Uterus (tissue), 4 donors: ENCODE measurements at places on chromosomes 1 and 21. TPM values are rescaled to one million over a fixed set of nuclear protein-coding genes. Genes with fewer than 3 reads are reported as not detected.

- no peak for DNase-seq
Observed at GRCh38 chr21:41651830-41652229, 115.0 kb downstream of the RIPK4 start.

DNA sequence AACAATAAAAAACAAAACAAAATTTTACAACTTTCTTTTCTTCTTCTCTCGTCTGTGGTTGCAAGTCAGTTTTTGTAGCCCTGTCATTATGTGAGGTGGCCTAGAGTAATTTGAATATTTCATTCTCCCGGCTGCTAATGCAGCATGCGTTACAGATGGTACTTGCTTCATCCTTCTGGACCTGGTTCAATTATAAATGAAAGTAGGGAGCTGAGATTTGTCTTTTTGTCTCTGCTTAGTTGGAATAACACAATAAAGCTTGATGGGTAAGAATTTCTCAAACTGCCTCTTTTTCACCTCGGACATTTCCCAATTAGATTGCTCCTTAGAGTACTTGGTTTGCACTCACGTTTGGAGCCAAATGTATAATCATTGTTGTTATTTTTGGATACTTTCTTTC lies 201.6 kb downstream of the PBX1 start:
- DNase-seq: no peak

GRCh38 chr1:199553104-199553503 lies 474.4 kb upstream of the NR5A2 start:
- no peak for DNase-seq

DNA sequence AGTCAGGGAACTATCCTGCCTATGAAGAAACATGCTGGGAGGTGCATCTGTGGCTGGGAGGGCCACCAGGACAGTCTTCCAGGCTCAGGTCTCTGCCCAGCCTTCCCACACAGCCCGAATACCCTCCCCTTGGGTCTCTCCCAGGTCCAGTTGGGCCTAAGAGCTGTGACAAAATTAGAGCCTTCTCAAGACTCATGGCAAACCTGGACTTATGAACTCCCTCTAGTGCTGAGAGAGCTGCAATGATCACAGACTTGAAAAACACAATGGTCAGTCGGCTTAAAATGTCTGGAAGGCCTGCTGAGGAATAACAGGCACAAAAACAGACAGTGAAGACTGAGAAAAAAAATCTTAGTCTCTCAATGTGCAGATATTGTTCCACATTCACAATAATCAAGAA lies 325.1 kb downstream of the BRINP2 start:
- no peak for DNase-seq

DNA sequence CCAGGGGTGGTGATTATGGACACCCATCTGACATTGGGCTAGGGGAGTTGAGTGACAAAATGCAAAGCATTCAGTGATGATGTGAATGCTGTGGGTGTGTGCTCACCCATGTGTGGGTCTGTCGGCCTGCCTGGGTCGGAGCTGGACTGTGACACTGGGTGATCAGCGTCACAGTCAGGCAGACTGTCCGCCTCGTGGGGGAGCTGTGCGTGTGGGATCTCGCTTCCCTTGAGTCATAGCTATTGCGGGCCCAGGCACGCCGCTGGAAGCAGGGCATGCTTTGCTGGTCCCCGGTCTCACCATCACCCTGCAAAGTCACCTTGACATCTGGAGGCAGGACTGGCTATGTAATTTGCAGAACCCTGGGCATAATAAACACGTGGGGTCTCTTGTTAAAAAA lies 156.9 kb upstream of the IGSF21 start:
- no peak for DNase-seq

DNA sequence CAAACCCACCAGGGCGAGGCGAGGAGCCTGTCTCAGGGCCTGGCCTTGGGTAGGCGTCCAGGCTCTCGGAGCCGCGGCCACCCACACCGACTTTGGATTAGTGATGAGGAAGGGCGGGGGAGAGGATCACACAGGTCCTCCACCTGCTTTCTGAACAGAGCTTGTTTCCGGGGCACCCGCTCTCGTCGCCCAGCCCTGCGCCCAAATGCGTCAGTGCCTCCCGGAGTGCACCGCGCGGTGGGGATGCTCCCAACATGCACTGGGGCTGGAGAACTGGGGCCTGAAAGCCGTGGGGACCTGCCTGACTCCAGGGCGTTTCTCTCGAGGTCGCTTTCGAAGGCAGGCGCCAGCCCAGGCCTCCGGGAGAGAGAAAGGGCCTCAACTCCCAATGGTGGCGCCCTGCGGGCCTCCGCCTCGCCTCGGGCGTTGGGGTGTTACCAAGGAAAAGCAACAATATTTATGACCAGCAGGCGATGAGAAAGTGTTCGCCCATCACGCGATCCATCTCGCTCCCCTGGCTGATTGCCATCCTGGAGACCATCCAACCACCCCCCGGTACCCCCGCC lies 8.9 kb upstream of the LHX8 start:
- DNase-seq: no peak

GRCh38 chr21:28537371-28538079 lies 455.2 kb downstream of the LTN1 start:
- DNase-seq: no peak

DNA sequence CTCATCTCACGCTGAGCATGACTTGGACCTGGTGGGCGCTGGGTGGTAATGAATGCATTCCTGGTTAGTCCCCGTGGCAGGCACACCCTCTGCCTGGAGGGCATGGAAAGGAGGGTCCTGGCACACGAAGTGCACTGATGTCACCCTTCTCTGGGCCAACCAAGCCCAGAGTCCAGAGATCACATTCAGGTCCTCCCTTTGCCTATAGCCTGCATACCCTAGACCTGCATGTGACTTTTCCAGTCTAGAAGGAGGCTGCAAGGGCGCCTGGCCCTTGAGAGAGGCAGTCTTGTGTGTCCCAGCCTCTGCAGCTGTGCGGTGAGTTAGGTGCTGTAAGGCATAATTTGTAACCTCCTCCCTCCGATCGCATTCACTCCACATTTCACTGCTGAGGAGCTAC lies 22.1 kb downstream of the PADI2 start:
- DNase-seq: no peak

DNA sequence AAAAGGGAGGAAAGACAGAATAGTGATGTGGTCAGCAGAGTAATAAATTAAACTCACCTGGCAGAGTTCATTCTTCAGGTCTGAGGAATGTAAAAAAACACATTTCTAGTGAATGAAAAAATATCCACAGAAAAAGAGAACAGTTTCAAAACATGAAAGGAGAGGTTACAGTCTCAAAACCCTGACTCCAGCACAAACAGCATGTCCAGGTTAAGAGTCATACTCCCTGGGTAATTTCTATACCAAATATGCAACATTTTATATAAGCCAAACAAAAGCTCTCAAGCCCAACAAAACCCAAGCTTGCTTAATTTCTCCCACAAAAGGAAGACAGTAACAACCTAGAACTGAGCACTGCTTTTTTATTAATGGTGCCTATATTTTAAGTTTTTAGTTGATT lies 173.0 kb downstream of the NTMT2 start:
- DNase-seq: no peak

DNA sequence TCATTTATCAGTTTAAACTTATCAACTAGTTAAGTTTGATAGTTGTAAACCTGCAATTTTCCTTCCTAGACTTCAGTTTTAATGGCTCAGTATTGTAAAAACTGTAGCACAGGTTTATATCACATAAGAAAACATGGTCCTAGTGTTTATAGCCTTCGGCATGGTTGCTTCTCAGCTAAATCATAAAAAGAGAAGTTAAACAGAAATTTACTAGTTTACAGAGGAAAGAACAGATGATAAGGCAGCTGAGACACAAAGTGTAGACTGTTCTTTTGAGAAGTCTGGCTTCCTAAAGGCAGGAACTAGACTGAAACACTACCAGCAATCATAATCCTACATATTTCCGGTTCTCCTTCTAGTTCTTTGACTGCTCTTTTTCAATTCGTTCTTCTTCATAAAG lies 39.8 kb downstream of the WNT2B start:
- no peak for DNase-seq

GRCh38 chr1:57102561-57103326 lies 136.9 kb upstream of the C8B start:
- no peak for DNase-seq

DNA sequence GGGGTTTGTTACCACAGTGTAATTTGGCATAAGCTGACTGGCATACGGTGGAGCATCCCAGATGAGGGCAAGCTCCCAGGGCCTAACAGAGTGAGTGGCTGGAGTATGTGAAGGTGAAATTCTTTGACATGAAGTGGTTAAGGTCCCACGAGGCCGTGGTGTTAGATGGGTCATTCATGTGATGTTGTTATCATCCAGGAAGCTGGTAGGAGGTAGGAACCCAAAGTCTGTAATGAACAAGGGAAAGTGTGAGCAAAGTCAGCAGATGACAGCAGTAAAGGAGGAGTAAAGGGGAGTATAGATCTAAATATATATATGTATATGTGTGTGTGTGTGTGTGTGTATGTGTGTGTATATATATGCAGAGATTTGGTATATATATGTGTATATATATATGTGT lies 47.6 kb downstream of the MDM4 start:
- DNase-seq: no peak

DNA sequence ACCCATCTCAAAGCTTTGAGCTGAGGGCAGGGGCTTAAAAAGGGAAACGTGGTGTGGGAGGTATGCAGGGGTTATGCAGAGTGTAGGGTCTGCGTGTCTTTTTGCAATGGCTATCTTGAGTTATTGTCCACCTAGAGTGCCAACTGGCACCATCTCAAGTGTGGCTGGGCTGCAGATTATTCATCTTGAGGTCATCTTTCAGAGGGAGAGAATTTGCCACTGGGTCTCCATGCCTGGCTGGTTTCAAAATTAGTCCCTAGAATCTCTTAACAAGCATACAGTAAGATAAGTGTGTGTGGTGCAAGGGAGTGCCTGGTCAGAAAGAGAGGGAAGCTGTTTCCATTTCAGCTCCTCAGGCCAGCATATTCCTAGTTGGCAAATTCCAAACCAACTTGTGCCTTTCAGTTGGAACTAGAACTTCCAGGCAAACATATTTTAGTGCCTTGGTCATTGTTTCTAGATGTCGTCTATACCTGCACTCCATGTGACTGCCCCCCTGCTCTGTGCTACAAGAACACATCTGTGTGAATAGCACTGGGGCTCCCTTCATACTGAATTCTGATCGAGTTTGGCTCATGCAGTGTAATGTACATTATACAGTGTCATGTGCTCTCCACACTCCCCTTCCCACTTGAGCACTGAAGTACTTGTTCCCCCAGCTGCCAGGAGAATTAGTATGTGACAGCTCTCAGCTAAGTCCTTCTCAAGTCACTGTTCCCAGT lies 5.0 kb upstream of the OR2T8 start:
- no peak for DNase-seq

DNA sequence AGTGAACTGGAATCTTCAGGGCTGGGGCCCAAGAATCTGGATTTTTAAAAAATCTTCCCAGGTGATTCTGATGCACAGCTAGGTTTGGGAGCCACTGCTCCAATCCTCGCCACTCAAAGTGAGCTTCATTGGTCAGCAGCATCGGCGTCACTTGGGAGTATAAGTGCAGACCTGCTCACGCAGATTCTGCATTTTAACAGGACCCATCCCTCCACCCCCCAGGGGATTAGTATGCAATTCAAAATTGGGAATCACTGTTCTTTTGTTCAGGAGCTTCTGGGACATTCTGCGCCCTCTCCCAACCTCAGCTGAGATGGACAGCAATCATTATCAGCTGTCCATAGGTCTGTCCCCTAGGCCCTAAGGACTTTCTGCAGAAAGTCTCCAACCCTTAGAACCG lies 53.5 kb downstream of the LGR6 start:
- DNase-seq: no peak

DNA sequence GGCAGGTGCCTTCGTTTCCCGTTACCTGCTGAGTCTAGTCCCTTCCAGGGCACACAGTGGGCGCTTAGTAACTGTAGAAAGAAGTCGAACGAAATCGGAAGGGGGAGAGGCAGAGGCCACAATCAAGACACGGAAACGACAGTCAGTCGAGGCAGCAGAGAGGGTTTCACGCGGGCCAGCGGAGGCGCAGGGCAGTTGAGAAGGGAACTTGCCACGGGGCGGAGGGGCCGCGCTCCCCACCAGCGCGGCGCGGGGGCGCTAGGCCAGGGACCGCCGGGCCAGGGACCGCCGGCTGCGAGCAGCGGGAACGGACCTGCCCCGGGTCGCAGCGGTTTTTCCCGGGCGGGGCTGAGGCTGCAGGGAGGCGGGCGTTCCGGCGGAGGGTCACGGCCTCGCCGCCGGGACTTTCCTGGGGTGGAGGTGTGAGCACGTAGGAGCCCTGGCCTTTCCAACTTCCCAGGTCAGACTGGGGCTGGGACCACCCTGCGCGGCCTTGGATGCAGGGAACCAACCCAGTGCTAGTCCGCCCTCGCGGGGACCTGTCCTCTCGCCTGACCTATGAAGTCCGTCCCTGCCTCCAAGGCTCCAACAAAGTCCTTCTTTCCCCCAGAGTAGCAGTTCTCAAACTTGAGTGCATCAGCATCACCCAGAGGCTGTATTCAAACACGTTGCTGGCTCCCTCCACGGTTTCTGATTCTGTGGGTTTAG lies 150.1 kb upstream of the FGGY start:
- DNase-seq: peak; percentile 56

DNA sequence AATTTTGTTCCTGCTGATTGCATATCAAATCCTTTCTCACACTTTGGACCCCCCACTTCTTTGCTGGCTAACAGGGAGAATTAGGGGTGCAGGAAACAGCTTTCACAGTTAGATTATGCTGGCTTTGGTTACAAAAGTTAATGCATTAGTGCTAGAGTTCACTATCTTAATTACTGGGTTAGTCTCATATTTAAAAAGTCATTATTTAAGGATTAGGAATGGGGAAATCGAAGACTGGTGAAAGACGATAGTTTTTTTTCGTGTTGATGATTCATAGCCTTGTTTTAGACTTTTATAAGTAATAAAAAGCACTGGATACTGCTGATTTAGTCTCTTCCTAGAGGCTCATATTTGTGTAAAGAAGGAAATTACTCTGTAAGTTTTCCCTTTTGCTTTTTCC lies 11.6 kb downstream of the ST6GALNAC3 start:
- DNase-seq: no peak

GRCh38 chr1:45429561-45430159 lies 61.3 kb downstream of the TESK2 start:
- DNase-seq: no peak

GRCh38 chr1:61588736-61589672 lies 135.9 kb downstream of the TM2D1 start:
- DNase-seq: peak; percentile 24

DNA sequence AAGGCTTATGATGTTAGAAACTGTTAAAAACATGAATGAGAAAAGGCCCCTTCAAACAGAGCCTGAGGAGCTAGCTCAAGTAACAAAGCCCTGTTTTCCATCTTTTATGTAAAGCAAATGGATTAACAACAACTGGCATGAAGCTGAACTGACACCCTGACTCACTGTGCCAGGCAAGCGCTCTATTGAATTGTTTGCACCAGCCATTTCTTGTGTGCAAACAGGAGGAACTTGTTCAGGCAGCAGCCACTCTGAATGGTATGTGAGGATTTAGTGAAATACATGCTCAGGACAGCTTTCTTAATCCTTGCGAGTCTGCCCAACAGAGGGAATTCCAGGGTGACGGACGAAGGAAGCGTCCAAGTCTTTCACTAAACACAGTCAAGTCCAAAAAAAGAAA lies 291.1 kb upstream of the ADGRL2 start:
- no peak for DNase-seq

Gene IVL
- not detected for total RNA-seq

Gene KRTAP21-2
- total RNA-seq: not detected

Gene DIP2A
- 56.3 TPM for total RNA-seq

Gene PLEKHA6
- total RNA-seq: 7.4 TPM

Gene SLAMF1
- 0.09 TPM for total RNA-seq

Gene DIRAS3
- 3.7 TPM for total RNA-seq

Gene GOLT1A
- total RNA-seq: not detected

Gene NR1I3
- not detected for total RNA-seq

Gene SIPA1L2
- 4.6 TPM for total RNA-seq

Gene ZNF697
- 9.5 TPM for total RNA-seq

Gene TSPAN2
- 87.6 TPM for total RNA-seq

Gene LCE1D
- total RNA-seq: not detected

Gene AMY1A
- total RNA-seq: not detected
